NCI-H2227 treated with DMSO at 0.1 percent for 48 hours (cell line): ENCODE measurements at places on chromosomes 12 and 14.

DNA sequence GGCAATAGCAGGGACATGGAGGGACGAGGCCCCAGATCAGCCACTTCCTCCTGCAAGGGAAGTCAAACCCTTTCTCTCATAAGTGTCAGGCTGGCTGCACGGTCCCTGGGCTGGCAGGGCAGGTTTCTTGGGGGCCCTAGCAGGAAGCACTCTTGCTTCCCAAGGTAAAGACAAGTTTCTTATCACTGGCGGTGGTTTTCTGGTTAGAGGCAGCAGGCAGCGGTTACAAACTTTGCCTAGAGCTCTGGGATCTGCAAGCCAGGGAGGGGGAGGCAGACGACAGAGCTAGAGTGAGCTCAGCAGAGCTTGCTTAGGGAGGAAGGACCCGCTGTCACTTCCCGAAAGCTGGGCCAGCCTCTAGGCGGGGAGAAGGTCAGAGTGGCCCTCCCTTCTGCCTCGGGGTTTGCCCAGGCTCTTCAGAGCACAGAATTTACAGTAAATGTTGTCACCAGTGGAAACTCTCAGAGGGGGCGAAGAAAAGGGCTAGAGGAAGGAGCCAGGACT lies 20.4 kb downstream of the BATF start:
- DNase-seq, result peak; percentile 0

- peak; percentile 24 for DNase-seq
These were observed 41.3 kb upstream of the EIF5 start for GRCh38 chr14:103292426-103293374.

DNA sequence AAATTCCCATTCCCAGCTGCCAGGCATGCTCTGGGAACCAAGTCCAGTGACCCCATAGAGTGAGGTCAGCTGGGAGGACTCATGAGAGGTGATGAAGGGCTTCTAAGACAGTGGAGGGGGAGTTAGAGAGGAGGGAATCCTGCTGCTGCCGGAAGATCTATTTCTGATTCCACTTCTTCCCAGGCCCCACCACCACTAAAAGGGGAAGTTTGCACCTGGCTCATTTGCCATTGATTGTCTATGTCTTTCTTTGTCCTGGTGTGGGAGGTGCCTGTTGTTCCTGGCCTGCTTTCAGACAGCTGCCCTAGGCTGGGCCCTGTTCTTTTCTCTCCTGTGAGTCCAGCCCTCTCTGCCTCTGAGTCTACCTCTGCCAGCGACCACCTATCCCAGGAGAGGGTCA lies 3.0 kb upstream of the KRT6A start:
- no peak for DNase-seq

GRCh38 chr14:51988221-51988620 lies 1.1 kb upstream of the RTRAF start:
- no peak for DNase-seq

GRCh38 chr12:52020539-52021336 lies 14.0 kb downstream of the TAMALIN start:
- DNase-seq, result no peak

DNA sequence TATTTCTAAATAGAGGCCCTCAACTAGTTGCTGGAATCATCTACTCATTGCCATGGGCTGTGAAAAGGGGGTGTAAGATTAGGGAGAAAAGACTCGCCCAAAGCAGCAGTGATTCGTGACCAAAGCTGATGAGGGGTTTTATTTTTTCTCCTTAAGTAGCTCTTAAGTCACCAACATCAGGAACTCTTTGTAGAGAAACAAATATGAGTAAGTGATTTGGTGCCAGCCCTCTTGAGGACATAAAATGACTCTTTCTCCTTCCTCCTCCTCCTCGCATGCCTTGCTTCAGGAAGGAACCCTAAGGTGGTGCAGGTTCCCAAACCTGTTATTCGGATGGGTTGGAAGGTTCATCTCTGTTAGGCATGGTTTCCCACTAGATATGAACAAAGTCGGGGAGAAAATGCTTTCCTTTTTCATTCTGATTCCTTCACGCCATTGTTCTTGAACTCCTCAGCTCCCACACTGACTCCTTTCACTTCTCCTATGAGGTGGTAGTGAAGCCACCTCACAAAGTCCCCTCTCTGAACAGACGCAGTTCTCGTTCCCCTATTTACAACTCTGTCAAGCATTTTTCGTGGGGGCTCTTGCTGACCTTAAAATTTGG lies 113.4 kb downstream of the ETV6 start:
- no peak for DNase-seq

- no peak for DNase-seq
These were observed 21.5 kb downstream of the SDS start for GRCh38 chr12:113382206-113382605.

- no peak for DNase-seq
These were observed 953.3 kb downstream of the TRHDE start for GRCh38 chr12:73225371-73225937.

- DNase-seq, result no peak
These were observed 170.0 kb upstream of the VASH1 start for GRCh38 chr14:76591266-76591665.

DNA sequence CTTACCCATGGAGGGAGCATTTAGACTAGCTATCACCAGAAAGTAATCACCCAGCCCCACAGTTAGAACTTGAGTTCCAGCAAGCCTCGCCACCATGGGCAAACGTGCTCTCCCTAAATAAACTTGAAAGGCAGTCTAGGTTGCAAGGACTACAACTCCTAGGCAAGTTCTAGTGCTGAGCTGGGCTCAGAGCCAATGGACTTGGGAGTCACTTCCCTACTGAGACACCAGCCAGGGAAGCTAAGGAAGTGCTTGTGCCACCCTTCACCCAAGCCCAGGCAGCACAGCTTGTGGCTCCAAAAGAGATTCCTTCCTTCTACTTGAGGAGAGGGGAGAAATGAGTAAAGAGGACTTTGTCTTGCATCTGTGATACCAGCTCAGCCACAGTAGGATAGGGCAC lies 57.9 kb downstream of the SLCO1A2 start:
- no peak for DNase-seq

GRCh38 chr14:63878792-63879191 lies 26.0 kb downstream of the SYNE2 start:
- DNase-seq, result no peak

DNA sequence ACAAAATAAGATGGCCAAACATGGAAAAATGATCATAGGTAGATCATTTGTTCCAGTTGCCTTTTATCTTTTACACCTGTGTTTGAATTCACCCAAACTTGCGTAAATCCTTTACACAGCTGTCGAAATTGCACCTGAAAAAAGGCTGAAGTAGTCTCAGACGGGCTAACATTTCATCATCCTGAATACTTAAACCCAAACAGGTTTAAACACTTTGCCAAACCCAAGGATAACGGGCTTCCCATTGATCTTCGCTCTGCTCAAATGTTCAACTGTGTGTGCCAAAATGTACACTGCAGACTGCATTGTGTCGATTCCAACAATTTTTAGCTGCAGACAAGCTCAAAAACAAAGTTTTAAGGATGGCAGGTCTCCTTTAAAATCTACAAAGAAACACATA lies 288.7 kb upstream of the DDHD1 start:
- no peak for DNase-seq

DNA sequence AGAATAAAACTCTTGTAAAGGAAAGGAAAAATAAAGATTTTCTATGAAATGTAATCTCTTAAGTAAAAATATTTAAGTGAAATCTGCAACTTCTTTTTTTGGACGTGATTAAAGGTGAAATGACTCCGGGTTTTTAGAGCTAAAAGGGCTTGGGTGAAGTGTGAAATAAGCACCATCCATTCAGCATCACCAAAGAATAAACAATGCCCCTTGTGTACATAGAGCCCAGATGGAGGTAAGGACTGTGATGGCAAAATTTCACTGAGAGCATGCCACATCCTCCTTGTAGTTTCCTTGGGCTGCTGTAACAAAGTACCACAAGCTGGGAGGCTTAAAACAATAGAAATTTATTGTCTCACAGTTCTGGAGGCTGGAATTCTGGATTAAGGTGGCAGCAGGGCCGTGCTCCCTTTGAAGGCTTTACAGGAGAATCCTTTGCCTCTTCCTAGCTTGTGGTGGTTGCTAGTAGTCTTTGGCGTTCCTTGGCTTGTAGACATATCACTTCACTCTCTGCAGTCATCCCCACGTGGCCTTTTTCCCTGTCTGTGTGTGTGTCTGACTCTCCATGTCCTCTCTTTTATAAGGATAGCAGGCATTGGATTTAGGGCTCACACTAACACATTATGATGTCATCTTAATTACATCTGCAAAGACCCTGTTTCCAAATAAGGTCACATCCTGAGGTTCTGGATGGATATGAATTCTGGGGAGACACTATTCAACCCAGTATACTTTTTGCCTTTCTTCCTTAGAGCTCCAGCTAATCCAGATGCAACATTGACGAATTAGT lies 24.2 kb downstream of the ZNF664 start:
- no peak for DNase-seq

GRCh38 chr12:108080363-108080762 lies 48.7 kb upstream of the WSCD2 start:
- DNase-seq, result no peak

- DNase-seq, result no peak
These were observed 360.9 kb upstream of the NAV3 start for GRCh38 chr12:77469578-77470333.

DNA sequence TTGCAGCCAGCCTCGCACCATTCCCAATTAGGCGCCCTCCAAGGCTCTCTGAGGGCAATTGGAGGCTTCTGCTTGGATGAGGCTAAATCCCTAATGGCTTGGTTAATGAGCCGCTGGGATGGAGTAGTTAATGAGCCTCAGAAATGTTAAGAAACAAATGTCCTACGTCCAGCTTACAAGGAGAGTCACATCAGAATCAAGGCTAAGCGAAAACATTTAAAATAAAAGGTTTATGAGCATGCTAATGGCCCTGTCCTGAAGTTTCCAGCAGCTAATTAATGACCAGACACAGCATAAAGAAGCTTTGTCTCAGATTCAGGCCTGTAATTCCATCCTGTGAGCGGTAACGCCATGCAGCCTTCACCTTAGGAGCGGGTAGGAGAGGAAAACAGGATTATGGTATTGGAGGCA lies 200.7 kb upstream of the BCL2L14 start:
- DNase-seq, result no peak

GRCh38 chr12:72346363-72346944 lies 74.3 kb downstream of the TRHDE start:
- DNase-seq, result peak; percentile 88

DNA sequence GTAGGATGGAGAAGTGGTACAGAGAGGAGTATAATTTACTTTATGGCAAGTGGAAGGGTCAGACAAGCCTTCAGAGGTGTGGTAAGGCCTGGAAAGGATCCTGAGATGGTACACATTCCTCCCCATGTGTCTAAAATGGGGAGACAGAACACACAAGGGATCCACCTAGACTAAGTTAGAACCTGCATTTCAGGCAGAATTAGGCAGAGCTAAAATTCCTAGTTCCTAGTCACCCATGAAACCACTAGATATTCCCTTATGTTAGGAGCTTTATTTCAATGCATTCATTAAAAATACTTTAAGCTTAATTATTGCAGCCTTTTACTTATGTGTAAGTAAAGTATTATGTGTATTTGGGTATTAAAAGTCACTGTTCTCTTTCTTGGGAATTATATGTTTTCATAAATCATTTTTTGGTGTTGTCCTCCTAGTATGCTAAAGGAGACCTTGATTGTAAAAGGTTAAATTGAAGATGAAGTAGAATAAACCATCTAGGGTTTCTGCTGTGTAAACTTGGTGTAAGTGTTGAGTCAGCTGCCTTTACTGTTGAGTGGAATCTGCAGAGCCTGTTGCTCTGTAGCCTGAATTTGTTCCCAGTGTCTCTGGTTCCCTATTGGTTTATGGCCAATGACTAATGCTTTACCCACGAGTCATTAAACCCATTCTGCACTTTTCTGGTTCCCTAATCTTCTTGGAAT lies 423.2 kb downstream of the ATP23 start:
- no peak for DNase-seq

- DNase-seq, result no peak
These were observed 10.1 kb upstream of the BTG1 start for GRCh38 chr12:92155733-92156132.

GRCh38 chr12:101299931-101300330 lies 20.0 kb downstream of the UTP20 start:
- no peak for DNase-seq

GRCh38 chr12:93003531-93004239 lies 74.6 kb upstream of the EEA1 start:
- peak; percentile 12 for DNase-seq

- peak; percentile 92 for DNase-seq
These were observed at the start of gene CDCA3 for GRCh38 chr12:6851153-6851920. CDCA3 (minus strand) TSS chr12:6851286; CDS start chr12:6850952, 334 bp downstream.

DNA sequence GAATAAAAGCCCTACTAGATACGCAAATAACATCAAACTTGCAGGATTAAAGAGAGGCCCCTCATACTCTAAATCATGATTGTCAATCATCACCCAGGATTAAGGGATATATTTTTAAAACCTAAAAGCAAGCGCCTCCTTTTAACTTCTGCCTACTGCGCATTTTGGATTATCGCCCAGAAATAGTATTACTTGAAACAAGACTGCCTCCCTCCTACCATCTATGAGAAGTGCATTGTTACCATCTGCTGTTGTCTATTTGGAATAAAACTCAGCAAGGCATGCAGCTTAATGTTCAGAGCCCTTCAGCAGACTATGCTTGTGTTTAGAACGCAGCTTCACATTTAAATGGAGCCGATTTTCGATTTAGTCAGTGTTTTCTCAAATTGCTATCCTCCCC lies 79.6 kb downstream of the EXOC5 start:
- DNase-seq, result peak; percentile 22

- no peak for DNase-seq
These were observed 33.2 kb upstream of the A2M start for GRCh38 chr12:9148926-9149325.

GRCh38 chr12:92146497-92147224 lies 1.0 kb upstream of the BTG1 start:
- peak; percentile 70 for DNase-seq

GRCh38 chr12:109594556-109595317 lies 21.1 kb downstream of the MVK start:
- no peak for DNase-seq

DNA sequence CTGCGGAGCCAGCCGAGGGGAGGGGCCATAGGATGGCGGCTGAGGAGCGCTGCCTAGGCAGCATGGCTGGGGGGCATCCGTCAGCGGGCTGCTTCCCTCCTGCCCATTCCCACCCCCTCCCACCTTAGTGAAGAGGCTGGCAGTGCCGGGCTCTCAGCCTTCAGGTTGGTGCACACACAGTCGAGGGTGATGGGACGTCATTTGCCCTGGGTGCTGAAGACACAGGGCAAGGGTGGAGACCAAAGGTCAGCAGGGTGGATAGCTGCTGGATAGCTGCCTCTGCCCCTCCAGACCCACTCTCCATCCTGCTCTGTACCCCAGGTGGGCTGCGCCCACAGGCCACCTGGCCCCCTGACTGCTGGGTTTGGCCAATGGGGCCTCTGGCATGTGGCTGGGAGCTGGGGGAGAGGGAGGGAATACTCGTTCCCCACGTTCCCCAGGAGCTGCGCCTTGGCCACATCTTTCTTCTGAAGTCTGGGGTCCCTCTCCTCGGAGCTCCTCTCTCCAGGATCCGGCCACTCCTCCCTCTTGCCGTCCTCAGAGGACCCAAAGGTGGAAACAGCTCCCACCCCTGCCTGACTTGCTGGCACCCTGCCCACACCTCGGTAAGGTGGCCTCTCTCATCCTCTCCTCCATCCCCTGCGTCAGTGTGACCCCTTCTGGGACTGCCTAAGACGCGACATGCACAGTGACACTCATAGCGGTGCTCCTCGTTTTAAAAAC lies 11.2 kb upstream of the CDC42BPB start:
- DNase-seq, result no peak
